ENCODE measurements at places on chromosomes 3 and 15. TPM values are rescaled to one million over a fixed set of nuclear protein-coding genes. Genes with fewer than 3 reads are reported as not detected.

CPNE9 gene
- total RNA-seq, result not detected

GRCh38 chr15:48569591-48570302 lies 75.8 kb downstream of the FBN1 start:
- peaks cover 12% of the 10 kb centered on the region for H3K27me3 ChIP-seq
- no peaks in the 10 kb centered on the region for H3K4me1 ChIP-seq
- no peak for DNase-seq
- no peaks in the 10 kb centered on the region for H3K36me3 ChIP-seq
- no peak overlapping the region for H3K27ac ChIP-seq

GPR160 gene
- 7.7 TPM for total RNA-seq

- peaks cover 18% of the 10 kb centered on the region for H3K27me3 ChIP-seq
- no peak overlapping the region for H3K4me3 ChIP-seq
- peaks cover 2% of the 10 kb centered on the region for H3K4me1 ChIP-seq
- H3K36me3 ChIP-seq, result no peaks in the 10 kb centered on the region
- DNase-seq, result no peak
These were observed 84.7 kb downstream of the SQOR start for GRCh38 chr15:45719490-45719889.

GOLGA6A gene
- not detected for total RNA-seq

DNA sequence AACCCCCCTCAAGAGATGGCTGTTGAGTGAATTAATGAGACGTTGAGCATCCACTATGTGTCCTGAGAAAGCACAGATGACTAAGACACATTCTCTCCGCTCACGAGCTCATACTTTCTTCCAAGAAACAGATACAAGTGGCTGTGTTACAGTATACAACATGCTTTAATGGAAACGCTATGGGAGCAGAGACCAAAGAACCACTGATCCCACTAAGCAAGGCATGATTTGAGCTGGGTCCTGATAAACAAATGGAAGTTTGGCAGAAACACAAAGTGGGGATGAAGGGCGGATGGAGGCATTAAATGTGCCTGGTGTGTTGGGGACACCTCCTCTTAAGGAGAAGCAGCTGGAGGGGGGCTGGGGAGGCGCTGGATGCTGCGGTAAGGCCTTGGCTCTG lies 129.4 kb downstream of the UACA start:
- DNase-seq, result no peak
- H3K27ac ChIP-seq, result no peak overlapping the region
- H3K36me3 ChIP-seq, result no peaks in the 10 kb centered on the region

GRCh38 chr3:171772427-171773056 lies 37.7 kb downstream of the PLD1 start:
- H3K36me3 ChIP-seq, result no peaks in the 10 kb centered on the region
- peaks cover 28% of the 10 kb centered on the region for H3K27me3 ChIP-seq
- no peaks in the 10 kb centered on the region for H3K4me1 ChIP-seq
- no peak overlapping the region for H3K4me3 ChIP-seq
- no peak for DNase-seq
- H3K27ac ChIP-seq, result no peak overlapping the region

- H3K4me3 ChIP-seq, result no peak overlapping the region
- DNase-seq, result no peak
- H3K27ac ChIP-seq, result no peak overlapping the region
These were observed 9.0 kb downstream of the UROC1 start for GRCh38 chr3:126508564-126508964.

CCR1 gene
- 0.51 TPM for total RNA-seq
